ENCODE measurements at places on chromosomes 4 and X.
A peak's percentile ranks its signal among the peaks of the same experiment; 100 is the strongest.

DNA sequence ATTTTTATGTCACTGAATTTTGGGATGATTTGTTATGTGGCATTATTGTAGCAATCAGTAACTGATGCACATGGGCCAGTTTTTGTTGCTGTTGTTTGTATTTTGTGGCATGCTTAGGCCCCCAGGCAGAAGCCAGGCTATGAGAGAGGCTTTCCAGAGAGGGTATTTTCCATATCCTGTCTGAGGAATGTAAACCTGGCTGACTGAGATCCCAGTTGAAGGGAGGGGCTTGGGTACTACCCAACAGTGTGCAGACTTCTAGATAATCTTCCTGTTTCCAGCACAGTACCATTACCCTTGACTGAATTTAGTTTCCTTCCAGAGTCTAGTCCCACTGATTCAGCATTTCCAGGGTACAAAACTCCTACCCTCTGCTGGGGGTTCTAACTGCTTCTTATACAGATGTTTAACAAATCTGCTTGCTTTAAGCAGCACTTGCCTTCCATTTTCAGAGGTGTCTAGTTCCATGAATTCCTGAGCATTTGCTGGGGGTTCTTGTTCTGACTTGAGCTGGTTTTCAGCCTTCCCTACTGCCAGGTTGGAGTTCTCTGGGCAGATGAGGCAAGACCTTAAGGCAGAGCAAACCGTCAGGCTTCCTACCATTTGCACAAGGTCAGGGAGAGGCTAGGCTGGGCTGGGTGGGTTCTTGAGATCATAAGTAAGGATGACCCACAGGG is 104.7 kb upstream of the EGFL6 start:
- DNase-seq, result no peak

DNA sequence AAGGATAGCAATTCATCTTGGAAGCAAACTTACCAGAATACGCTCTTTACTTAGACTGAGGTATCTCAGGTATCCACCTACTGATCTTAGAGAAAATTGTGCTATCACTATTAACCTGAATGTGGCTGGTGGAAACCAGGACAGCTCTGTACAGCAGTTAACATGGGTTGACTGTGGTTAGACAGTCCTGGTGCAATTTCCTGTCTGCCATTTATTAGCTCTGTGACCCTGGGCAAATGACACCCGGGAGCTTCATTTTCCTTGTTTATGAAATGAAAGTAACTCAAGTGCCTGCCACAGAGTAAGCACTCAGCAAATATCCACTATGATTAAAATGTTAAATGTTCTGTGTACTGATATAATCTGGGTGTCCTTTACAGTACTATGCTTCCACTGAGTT is 60.0 kb downstream of the SMC1A start:
- no peak for DNase-seq

DNA sequence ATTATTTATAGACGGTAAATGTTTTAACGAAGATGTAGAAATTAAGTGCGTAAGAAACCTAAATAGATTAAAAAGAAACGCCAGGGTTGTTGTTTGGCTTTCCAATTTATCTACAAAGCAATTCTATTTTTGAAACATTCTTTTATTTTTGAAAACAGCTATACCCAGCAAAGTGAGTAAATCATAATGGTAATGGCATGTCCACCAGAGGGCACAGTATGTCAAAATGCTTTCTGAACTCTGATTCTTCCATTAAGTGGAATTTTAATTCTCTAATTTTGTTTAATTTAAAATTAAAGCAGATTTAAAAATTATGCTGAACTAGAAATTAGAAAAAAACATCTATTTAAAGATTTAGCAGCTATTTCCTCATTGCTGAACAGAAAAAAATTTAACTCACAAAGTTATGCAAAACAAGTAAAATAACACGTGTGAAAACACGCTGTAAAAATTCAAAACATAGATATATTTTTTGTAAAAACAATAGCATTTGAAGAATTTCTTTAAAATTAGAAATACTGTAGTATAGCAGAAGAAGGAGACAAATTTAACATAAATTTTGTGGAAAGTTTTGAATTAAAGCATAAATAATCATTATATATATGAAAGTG is 26.5 kb downstream of the RASSF6 start:
- peak; percentile 12 for DNase-seq

- DNase-seq, result no peak
Observed at GRCh38 chr4:176443646-176444409, 124.1 kb downstream of the SPCS3 start.

GRCh38 chrX:8607326-8607725 is 124.6 kb downstream of the ANOS1 start:
- no peak for DNase-seq

- no peak for DNase-seq
Observed at GRCh38 chr4:2888886-2889285, 45.2 kb downstream of the ADD1 start.

GRCh38 chrX:37785569-37785968 is 5.7 kb downstream of the CYBB start:
- no peak for DNase-seq

DNA sequence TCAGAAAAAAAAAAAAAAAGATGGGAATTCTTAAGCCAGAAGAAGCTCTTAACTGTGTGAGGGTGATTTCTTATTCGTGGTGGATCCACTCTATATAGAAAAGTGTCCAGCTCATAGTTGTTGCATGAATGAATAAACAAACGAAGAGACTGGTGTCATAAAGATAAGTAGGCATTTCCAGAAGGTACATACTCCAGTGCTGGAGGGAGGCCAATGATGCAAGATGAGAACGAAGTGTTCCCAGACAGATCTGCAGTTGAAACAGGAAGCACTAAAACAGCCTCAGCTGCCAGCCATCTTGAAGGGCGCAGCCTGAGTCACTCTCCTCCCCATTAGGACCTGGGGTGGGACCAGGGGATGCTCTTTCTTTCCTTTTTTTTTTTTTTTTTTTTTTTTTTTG is 47.4 kb upstream of the HOPX start:
- DNase-seq, result peak; percentile 3

DNA sequence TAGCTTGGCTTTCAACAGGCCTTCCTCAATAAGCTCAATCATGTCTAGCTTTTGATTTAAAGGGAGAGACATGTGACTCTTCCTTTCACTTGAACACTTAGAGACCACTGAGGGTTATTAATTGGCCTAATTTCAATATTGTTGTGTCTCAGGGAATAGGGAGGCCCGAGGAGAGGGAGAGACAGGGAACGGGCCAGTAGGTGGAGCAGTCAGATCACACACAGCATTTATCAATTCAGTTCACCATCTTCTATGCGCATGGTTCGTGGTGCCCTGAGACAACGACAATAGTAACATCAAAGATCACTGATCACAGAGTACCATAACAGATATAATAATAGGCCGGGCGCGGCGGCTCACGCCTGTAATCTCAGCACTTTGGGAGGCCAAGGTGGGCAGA is 17.8 kb downstream of the ZNF81 start:
- DNase-seq, result no peak

- no peak for DNase-seq
Observed at GRCh38 chrX:77788050-77788449, 2.0 kb upstream of the ATRX start.

- DNase-seq, result no peak
Observed at GRCh38 chrX:134875671-134876070, 115.1 kb upstream of the SMIM10 start.

DNA sequence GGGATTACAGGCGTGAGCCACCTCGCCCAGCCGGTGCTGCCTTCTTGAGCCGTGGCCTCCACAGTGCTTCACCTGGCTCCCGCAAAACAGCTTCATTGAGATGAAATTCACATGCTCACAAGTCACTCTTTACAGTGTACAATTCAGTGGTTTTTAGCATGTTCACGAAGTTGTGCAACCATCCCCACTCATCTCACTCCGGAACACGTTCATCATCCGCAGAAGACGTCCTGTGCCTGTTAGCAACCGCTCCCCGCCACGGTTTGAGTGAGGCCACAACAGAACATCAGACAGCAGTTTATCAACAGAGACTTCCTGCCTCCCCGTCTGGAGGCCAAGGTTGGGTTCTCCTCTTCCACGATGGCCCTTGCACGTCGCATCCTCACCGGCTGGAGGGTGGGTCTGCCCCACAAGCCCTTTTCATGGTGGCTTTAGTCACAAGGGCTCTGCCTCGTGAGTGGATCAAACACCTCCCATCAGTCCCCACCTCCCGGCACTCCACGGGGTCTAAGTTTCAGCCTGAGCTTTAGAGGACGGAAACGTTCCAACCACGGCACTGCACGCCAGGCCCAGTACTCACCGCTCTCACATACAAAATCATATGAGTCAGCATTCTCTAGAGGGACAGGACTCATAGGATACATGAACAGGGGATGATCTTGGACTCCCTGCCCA is 29.6 kb upstream of the SPON2 start:
- DNase-seq, result no peak

DNA sequence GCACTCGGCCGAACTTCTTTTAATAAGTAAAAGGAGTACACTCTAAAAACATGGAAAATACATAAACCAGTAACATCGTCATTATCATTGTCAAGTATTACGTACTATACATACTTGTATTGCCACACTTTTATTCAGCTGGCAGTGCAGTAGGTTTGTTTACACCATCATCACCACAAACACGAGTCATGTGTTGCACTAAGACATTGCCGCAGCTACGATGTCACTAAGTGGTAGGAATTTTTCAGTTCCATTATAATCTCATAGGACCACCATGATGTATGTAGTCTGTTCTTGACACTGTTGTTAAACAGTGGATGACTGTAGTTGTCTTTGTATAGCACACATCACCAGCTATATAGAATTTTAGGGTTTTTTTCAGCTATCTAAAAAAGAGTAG is 48.0 kb upstream of the TMEM131L start:
- no peak for DNase-seq

DNA sequence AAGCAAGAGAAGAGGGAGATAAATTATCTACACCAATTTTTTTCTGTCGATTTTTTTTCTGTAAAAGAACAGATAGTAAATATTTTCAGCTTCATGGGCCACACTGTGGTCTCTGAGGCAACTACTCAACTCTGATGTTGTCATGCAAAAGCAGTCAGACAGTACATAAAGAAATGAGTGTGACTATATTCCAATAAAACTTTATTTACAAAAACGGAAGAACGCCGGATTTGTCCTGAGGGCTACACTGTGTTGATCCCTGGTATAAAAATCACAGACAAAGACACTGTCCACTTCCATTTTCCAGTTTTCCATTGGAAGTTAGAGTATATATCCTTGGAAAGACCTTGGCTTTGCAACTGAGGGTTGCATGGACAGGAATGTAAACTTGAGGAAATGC is 18.0 kb downstream of the GPR143 start:
- DNase-seq, result no peak

GRCh38 chrX:148043271-148043855 is 62.2 kb downstream of the FMR1NB start:
- no peak for DNase-seq

- DNase-seq, result no peak
Observed at GRCh38 chr4:23782778-23783437, 106.9 kb downstream of the PPARGC1A start.

- DNase-seq, result no peak
Observed at GRCh38 chr4:6271206-6271605, 1.6 kb downstream of the WFS1 start.

- no peak for DNase-seq
Observed at GRCh38 chrX:96481831-96482230, 202.8 kb upstream of the DIAPH2 start.

DNA sequence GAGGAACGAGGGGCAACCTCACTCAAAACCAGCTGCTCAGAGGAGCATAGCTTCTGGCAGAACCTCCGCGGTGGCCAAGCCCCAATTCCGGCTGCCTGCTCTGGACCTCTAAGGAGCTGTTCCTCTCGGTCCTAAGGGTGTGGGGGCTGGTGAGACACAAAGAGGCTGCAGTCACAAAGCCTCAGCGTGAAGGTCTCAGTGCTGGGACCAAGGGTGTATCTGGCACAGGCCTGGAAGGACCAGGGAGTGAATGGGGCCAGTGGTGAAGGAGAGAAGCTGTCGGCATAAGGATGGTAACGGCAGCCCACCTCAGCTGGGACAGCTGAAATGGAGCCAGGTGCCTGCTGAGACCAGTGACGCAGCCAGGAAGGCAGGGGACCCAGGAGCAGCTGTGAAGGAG is 5.3 kb downstream of the PDE6B start:
- no peak for DNase-seq

- no peak for DNase-seq
Observed at GRCh38 chr4:13364172-13364571, 120.0 kb downstream of the RAB28 start.

- DNase-seq, result no peak
Observed at GRCh38 chr4:175325230-175325629, 407.1 kb downstream of the ADAM29 start.

DNA sequence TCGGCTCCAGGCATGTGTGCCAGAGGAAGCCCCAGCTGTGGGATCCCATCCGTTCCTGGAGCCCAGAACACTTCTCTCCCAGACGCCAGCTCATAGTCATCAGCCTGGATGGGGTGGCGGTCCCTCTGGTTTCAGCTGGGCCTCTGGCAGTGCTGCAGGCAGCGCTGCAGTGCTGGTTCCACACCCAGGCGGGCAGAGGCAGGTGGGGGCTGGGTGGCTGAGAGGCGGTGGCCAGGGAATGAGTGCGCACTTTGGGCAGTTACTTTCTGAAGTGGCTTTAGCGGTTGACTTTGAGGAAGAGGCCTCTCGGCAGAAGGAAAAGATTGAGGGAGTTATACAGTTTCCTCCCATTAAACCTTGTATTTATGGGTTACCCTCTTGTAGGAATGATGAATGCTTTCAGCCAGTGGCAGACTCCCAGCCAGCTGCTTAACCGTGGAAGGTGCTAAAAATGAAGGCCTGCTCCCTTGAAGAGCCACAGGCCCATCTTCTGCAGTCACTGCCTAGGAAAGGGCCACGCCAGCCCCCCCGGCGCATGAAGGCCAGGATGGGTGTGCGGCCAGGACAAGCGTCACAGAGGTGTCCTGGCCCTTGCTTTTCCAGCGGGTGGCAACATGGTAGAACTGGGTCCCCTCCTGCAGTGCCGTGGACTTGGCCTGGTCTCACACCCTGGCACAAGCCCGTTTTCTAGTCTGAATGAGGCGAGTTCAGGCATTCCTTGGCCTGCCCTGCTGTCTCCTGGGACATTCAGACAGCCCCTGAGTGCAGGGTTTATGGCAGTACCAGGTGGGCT is 9.9 kb downstream of the TADA2B start:
- no peak for DNase-seq

- no peak for DNase-seq
Observed at GRCh38 chrX:48779399-48779798, 7.0 kb upstream of the GATA1 start.

- DNase-seq, result no peak
Observed at GRCh38 chrX:68833855-68834331, 5.1 kb downstream of the EFNB1 start.

GRCh38 chr4:179492260-179493080 is 2050.2 kb upstream of the AGA start:
- no peak for DNase-seq

- no peak for DNase-seq
Observed at GRCh38 chr4:109969087-109969486, 56.4 kb downstream of the EGF start.

DNA sequence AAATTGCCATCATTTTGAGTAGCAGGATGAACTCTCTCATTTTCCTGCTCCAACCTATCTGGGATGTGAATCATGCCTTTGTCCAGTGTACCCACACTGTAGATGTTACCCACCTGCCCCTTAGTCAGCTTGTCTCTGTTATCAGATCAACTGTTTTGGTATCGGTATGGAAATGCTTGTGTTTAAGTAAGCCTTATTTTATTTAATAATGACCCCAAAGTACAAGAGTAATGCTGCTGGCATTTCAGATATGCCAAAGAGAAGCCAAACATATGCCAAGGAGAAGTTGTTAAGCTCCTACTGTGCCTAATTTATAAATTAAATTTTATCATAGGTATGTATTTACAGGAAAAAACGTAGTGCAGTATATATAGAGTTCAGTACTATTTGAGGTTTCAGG is 18.6 kb upstream of the RAP1GDS1 start:
- no peak for DNase-seq

All from NCI-H748 treated with DMSO at 0.1 percent for 48 hours (cell line).